ENCODE measurements at places on chromosomes 11 and 22.

GRCh38 chr11:10268746-10269488, 25.1 kb downstream of the SBF2 start:
- DNase-seq: no peak

DNA sequence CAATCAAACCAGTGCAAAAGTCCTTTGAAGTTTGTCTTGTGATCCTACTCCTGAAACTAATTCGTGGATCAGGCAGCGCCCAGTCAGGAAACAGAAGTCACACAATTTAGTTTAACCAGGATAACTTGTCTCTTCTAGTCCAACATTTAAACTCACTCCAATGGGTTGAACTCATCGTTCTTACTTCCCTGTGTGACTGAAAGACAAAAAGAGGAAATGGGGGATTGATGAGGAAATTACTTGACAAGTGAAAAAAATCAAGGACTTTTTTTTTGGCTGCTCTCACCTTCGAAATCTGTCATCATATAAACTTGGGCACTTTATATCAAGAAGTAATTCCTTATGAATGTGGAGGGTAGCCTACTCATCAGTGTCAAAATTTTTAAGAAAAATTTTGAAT, 78.4 kb downstream of the HSD17B12 start:
- DNase-seq: no peak

- DNase-seq: no peak
Measured at GRCh38 chr11:110991661-110992355, 253.7 kb upstream of the POU2AF2 start.

DNA sequence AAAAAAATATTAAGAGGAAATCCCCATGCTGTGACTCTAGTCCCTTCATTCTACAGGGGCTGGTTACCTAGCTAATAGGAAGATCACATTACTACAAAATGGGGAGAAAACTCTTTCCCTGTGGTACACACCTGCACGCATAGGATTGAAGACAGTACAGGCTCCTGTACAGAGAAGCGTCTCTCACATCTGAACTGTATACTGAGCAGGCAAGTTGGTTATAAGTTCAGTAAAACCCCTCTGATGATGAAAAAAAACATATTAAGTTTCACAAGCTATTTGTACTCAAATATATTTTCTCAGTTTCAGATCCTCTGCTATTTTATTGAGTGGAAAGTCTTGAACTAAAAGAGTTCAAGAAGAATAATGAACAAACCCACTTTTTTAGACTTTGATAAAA, 156.9 kb upstream of the HSD17B12 start:
- DNase-seq: no peak

DNA sequence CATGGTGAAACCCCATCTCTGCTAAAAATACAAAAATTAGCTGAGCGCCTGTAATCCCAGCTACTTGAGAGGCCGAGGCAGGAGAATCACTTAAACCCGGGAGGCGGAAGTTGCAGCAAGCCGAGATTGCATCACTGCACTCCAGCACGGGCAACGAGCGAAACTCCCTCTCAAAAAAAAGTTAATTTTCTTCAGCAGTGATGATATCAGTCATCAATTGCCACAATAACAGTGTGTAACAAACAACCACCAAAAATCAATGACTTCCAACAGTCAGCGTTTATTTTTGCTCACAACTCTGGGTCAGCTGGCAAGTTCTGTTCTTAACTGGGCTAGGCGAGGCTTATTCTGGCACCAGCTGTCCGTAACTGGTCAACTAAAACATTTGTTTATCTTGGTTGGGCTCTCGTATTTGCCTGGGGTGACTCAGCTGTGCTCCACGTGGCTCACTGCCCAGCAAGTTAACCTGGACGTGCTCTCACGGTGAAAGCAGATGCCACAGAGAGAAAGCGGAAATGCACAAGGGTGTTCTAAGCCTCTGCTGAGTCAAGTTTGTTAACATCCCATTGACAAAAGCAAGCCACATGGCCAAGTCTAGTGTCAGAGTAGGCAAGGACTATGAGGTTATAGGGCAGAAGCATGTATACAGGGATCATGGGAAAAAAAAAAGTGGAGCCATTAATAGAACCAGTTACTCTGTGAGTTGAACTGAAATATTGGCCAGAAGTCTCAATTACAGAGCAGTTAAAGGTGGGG, 52.1 kb downstream of the LHFPL7 start:
- no peak for DNase-seq

GRCh38 chr11:21088930-21089329, 419.5 kb downstream of the NELL1 start:
- no peak for DNase-seq

DNA sequence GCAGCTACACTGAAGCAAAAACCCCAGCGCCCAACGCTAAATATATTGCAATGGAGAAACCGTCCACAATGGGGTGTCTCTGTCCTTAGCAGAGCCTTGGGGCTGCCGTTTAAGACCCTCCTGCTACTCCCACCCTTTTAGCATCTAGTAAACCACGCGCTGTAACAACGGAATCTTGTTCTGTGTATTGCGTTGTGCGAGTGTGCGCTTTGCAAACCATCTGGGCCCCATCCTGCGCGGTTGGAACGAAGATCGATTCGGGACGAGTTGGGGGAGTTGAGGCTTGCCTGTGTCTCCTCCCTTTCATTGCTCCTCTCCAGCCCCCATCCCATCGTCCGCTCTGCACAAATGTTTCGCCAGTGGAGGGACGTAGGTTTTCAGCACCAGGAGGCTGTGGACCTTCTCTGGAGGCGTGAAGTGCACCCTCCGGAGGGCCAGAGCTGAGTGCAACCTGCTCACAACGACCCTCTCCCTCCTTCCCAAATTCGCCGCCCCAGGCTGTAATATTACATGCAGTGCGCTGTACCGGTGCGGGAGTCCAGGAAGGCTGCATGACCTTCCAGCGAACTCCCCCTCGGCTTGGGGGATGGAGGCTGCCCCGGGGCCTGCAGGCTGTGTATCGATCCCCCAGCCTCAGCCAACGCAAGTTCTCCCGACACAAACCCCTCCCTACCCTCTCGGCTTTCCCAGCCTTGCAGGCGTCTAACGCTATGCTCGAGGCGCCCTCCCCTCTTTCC, 1.6 kb upstream of the KMT2A start:
- DNase-seq: no peak

DNA sequence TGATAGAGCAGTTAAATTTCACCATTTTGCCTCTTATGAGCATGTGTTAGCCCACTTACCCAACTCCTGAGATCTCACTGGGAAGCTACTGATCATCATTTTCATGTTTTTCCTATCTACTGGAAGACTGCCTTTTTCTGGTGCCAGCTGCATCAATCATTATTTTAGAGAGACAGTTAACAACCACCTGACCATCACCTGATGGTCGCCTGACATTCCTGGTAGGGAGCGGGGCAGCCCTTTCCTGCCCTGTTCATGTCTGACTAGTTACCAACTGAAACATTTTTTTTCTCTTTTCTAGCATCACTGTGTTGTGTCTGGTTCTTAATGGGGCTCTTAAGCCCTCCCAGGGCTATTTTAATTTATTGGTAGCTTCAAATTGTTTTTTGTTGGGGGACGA, 20.2 kb upstream of the PATL1 start:
- DNase-seq: no peak

DNA sequence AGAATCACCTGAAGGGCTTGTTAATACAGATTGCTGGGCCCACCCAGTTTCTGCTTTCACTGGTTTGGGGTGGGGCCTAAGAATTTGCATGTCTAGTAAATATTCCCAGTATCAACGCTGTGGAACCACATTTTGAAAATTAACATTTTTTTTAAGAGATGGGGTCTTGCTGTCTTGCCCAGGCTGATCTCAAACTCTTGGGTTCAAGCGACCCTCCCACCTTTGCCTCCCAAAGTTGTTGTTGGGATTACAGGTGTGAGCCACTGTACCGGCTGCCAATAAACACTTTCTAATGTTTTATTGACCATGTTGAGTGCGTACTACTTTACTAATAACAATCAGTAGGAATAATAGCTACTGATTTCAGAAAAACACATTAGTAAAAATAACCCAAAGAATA, 2.5 kb downstream of the EIF4G2 start:
- DNase-seq: no peak
